HFFc6 (cell line): ENCODE measurements at places on chromosomes 7 and 10. TPM values are rescaled to one million over a fixed set of nuclear protein-coding genes. Genes with fewer than 3 reads are reported as not detected.
A peak's percentile ranks its signal among the peaks of the same experiment; 100 is the strongest.

PSPH gene
- total RNA-seq = 21.8 to 27.1 TPM (median 23.3 TPM) in 3 replicates

RBM20 gene
- not detected in 2 replicates for total RNA-seq

DNA sequence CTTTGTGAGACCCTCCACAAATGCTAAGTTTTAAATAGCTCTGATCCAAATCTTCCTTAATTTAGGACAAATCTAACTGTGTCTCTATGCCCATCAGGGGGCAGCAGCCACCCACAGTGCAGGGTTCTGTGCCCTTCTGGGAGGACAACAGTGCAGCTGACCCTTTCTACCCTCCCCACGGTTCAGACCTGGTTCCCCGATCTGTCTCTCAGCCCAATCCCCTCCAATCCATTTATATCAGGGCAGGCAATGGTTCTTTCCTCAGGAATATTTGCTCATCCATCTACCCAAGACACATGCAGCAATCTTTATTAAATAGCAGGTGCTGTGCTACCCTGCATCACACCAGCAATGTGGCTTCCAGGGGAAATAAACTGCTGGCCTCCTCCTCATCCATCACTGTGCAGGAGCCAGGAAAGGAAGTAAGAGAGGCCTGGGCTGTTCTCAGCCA, 4.0 kb upstream of the RBM28 start:
- no peak overlapping the region for H3K27ac ChIP-seq
- H3K4me3 ChIP-seq = no peak overlapping the region
- peaks cover 5% of the 10 kb centered on the region for H3K4me1 ChIP-seq
- peaks cover 3% of the 10 kb centered on the region; the same call in 1 of the 2 replicates for H3K36me3 ChIP-seq
- DNase-seq = peak; percentile 18

DNA sequence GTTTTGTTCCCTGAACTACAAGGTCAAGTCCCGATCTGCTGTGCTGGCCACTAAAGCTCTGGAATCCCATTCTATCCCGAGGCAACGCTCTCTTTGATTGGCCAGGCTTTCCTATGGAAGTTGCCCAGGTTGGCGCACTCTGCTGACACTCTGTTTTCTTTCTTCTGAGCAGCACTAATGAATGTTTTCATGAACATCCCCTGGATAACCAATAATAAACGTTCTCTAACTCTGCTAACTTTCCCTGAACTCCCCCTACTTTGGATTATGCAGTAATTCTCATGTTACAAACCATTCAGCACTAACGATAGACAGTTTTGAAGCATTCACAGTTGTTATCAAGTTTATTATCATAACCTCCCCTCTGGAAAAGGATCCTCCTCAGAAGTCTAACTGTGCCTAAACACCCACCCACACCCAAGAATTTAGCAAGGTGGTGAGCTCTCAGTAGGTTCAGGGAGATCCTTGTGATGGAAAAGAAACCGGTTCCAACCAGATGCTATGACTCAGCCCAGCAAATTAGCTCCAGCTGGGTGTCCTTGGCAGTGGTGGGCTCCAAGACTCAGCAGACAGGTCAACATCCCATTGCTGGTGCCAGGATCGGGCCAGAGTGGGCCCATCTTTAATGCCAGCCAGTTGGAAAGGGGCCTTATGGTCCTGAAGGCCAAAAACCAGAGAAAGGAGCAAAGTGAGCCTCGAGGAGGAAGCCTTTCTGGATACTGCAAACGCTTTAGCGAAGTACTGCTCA, 68.4 kb downstream of the CREB3L2 start:
- peaks cover 1% of the 10 kb centered on the region; the same call in 1 of the 2 replicates for H3K27me3 ChIP-seq
- H3K4me1 ChIP-seq = peaks cover 81% of the 10 kb centered on the region
- peak overlapping the region; percentile 71 for H3K4me3 ChIP-seq

- no peak overlapping the region for H3K27ac ChIP-seq
- H3K4me1 ChIP-seq = peaks cover 12% of the 10 kb centered on the region
- no peak overlapping the region for H3K4me3 ChIP-seq
Observed at GRCh38 chr10:50919010-50919409, 33.6 kb upstream of the A1CF start.

DNA sequence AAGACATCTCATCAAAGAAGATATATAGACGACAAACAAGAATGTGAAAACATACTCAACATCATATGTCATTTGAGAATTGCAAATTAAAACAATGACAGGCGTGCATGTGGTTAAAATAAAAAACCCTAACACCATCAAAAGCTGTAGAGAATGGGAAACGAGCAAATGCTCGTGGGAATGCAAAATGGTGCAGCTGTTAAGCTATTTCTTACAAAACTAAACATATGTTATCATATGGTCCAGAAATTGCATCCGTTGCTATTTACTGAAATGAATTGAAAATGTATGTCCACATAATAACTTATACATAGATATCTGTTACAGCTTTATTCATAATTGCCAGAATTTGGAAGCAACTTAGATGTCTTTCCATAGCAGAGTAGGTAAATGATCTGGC, 574.4 kb downstream of the TNS3 start:
- H3K4me3 ChIP-seq = no peak overlapping the region
- no peak overlapping the region for H3K27ac ChIP-seq
- 0 out of 2 replicates have a peak, but pooled peaks cover 6% of the 10 kb centered on the region for H3K4me1 ChIP-seq
- DNase-seq = no peak

DNA sequence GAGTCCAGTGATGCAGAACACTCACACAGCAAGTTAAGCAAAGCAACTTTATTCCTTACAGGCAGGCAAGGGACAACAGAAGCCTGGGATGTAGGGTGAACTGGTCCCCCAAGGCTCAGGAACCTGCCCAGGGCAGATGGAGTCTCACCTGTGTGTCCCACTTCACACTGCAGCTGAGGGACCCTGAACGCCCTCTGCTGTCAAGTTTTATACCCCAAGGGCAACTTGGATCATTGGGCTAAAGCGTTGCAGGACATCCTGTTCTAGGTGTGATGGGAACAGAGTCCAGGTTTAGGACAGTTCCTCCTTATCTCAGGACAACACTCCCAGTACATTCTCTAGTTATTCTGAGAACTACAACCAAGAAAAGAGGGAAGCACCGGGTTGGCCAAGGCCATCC, 49.5 kb upstream of the ZNF746 start:
- DNase-seq = no peak
- peaks cover 37% of the 10 kb centered on the region for H3K36me3 ChIP-seq
- H3K27me3 ChIP-seq = peaks cover 2% of the 10 kb centered on the region; the same call in 1 of the 2 replicates
- H3K27ac ChIP-seq = no peak overlapping the region
- H3K4me3 ChIP-seq = no peak overlapping the region

DNA sequence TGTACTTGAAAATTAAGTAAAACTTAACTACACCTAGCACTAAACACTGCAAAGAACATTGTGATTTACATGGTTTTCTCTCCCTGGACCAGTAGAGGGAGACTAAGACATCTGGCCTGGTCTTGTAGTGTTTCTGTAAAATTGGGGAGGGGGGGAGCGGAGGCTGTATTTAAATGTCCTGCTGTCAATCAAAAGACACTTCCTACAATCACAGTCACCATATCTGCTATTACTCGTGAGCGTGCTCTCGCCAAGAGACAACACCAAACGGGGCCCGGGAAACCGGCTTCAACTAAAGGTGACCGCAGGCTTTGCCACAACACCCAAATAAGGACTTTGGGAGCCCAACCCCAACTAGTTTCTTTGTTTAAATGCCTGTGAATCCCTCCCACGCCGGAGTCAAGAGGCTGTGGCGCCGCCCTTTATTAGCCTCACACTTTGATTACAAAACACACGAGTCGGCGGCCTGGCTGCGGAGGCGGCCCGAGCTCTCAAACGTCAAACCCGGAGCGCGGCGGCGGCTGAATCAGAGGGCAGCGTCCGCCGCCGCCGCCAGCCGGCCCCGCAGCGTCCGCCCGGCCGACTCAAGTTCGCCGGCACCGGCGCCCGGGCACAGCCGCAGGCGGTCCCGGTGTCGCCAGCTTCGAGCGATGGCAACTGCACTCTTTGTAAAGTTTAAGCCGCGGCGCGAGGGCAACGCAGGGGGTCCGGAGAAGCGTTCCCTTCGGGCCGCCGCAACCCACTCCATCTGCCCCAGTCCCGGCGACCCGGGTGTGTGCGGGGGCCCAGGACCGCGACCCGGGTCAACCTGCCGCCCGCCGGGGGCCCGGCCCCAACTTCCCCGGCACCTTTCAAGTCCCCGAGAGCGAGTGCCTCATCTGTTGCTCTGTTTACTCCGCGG, 1.3 kb downstream of the KDM7A start:
- H3K27ac ChIP-seq = peak overlapping the region; percentile 85
- H3K27me3 ChIP-seq = peaks cover 11% of the 10 kb centered on the region
- no peaks in the 10 kb centered on the region for H3K36me3 ChIP-seq
- H3K4me1 ChIP-seq = peaks cover 11% of the 10 kb centered on the region
- peak; percentile 93 for DNase-seq
